ENCODE measurements at places on chromosomes 7 and 10.

GRCh38 chr10:11245095-11245479 lies 227.4 kb downstream of the CELF2 start:
- no peak for DNase-seq

GRCh38 chr10:71539442-71540118 lies 142.9 kb downstream of the CDH23 start:
- no peak for DNase-seq

- DNase-seq = no peak
Measured at GRCh38 chr7:83984076-83984475, 210.5 kb downstream of the SEMA3A start.

GRCh38 chr10:130713731-130714130 lies 577.5 kb downstream of the GLRX3 start:
- DNase-seq = no peak

DNA sequence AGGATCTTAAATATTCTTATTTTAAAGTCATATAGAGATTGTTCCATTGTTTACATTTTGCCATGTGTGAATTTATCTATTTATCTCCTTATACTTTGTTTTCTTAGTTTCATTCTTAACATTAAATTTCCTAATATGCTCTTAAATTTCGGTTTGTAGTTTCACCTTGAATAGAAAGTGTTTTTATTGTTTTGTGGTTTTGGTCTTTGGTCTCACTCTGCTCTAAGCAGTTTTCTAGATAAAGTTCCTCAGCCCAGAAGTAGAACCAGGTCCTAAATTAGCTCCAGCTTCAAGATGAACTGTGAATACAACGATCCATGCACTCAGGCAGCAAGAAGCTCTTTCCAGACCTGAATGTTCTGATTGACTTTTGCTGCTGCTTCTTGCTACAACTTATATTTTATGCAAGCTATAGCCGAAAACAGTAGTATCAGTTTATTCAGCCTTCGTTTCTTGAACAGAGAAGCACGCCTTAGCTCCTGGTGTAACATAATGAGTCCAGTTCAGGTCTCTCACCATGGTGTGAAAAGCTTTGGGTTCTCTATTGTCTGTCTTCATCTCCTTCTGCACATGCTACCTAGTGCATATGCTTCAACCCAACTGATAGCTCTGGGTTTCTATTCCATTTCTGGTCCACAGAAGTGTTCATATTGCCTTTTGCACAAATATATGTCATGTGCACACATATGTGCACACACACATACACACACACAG lies 95.3 kb downstream of the SEM1 start:
- no peak for DNase-seq

- no peak for DNase-seq
Measured at GRCh38 chr7:98571986-98572385, 45.1 kb upstream of the NPTX2 start.

GRCh38 chr7:13717031-13717430 lies 272.4 kb downstream of the ETV1 start:
- DNase-seq = no peak

GRCh38 chr7:36062154-36062815 lies 90.8 kb upstream of the EEPD1 start:
- no peak for DNase-seq

DNA sequence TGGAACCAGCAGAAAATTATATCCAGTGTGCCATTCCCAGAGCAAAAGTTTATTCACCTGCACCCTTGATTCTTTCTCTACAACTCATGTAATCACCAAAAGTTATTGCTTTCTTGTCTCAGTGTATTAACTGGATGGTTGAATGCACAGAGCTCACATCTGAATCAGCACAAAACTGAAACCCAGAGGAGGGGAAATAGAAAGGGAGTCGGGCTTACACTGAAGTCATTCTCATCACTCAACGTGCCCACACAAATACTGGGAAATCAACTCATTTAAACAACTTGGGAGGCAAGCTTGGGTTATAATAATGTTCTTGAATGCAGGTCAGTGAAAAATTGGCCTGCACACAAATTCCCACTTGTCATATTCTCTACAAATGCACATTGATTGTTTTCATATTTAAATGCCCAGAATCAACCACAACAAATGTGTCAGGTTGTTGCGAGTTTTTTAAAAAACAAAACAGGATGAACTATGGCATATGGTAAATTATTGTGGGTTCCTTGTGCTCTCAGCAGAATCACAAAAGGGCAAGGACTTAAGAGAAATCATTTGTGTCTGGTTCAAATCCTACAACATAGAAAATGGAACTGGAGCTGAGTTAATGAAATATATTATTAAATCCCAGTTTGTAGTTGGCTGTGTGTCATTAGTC lies 125.9 kb upstream of the NOBOX start:
- no peak for DNase-seq
